Hematopoietic multipotent progenitor cell treated with erythropoietin and hydrocortisone succinate and interleukin-3 and kit ligand, for 15 days (in vitro differentiated cells): ENCODE measurements at places on chromosomes 16 and 17.

DNA sequence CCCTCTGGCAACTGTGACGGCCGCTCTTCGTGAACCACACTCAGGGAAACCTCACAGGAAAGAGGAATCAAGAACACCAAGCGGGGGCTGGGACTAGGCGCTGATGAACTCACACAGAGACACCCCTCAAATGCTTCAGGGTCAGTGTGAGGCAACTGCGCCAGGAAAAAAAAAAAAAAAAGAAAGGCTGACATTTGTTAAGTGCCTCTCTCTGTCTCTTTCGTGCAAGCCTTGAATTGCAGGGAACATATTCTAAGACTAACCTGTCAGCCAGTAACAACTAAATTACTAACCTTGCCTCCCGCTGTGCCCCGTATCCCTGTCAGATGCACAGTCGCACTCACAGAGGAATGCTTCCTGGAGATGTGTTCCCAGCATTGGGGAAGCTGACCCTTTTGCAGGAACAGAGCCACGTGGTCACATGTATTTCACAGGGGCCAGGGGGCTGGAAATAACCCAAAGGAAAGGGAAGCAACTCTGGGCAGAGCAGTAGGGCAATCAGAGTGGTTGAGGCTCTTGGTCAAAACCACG, 247.8 kb downstream of the XYLT1 start:
- DNase-seq: no peak

GRCh38 chr17:14446825-14447224, 145.9 kb downstream of the HS3ST3B1 start:
- DNase-seq: no peak

DNA sequence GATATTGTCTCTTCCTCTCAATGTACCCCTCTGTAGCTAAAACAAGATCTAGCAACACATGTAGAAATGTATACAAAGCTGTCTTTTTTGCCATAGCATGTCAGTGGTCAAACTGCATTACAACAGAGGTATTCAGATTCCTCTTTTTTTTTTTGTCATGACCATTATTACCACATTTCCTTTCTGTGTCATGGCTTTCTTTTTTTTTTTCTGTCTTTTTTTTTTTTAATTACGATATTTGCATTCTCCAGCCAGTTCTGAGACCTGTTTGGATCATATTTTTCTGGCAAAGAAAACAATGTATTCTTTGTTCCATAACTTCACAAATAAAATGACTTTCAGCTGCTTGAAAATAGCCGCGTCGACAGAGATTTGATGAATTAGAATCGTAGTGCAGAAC, 27.4 kb upstream of the CAPNS2 start:
- no peak for DNase-seq

GRCh38 chr17:30308406-30308805, 16.7 kb upstream of the BLMH start:
- DNase-seq: no peak

GRCh38 chr16:80809366-80809765, 5.0 kb upstream of the CDYL2 start:
- no peak for DNase-seq

DNA sequence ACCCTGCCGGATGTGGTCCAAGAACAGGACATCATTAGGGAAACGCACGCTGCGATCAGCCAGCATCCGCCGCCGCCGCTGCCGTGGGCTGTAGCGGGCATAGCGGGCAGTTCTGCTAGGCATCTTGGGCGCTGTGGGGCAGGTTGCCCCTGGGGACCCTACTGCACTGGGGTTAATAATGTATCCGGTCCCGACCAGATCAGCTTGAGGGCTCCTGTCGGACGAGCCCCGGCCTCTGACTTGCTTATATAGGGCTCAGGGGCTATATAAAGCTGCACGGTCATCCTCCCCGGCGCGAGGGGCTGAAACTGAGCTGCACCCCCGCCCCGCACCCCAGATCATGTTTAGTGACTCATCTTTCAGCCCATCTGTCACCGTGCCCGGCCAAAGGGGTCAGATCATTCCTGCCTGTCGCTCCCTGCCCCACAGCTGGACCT, at the start of gene PPP1R27:
Gene PPP1R27, minus strand, starts transcription at position 220 of the 437 bp plus-strand sequence. Its CDS starts 97 bp downstream, at position 123.
- DNase-seq: no peak

- no peak for DNase-seq
These were observed 16.8 kb upstream of the RBFOX1 start for GRCh38 chr16:7315813-7316212.

GRCh38 chr17:44906763-44907728, 7.8 kb upstream of the EFTUD2 start:
- DNase-seq: peak; percentile 12

GRCh38 chr16:76656994-76657393, 379.8 kb downstream of the CNTNAP4 start:
- DNase-seq: no peak

- no peak for DNase-seq
These were observed 13.3 kb downstream of the GSE1 start for GRCh38 chr16:85626191-85626981.

DNA sequence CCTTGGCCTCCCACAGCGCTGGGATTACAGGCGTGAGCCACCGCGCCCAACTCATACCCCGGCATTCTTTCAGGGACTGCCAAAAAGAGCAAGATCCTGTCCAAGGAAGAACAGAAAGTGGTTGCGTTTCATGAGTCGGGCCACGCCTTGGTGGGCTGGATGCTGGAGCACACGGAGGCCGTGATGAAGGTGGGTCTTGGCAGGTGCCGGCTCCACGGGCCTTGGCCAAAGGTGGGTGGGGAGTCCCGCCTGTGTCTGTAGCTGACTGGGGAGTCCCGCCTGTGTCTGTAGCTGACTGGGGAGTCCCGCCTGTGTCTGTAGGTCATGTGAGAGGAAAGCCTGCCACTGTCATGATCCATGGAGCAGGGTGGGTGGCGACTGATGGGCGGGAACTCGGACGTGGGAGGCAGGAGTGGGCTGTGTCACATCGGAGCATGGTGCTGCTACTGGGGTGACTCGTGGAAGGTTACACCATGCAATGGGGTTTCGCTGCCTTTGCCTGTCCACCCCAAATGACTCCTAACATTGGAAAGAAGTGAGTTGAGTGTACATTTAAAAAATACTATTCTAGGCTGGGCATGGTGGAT, 10.0 kb upstream of the RPL13 start:
- no peak for DNase-seq

DNA sequence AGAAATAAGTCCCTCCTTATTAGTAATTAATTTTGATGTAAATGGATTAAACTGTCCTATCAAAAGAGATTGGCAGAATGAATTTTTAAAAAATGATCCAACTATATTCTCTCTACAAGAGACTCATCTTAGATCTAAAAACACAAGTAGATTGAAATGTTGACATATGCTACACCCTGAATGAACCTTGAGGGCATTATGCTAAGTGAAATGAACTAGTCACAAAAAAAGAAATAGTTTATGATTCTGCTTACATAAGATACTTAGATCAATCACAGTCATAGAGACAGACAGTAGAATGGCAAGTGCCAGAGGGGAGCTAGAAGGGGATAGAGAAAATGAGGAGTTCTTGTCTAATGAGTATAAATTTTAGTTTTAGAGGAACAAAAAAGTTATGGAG, 849.8 kb downstream of the CDH11 start:
- no peak for DNase-seq

- no peak for DNase-seq
These were observed 162.5 kb upstream of the CNTNAP4 start for GRCh38 chr16:76114681-76115080.
